Pancreas (tissue), 10 donors: ENCODE measurements at places on chromosomes 11 and 22.

DNA sequence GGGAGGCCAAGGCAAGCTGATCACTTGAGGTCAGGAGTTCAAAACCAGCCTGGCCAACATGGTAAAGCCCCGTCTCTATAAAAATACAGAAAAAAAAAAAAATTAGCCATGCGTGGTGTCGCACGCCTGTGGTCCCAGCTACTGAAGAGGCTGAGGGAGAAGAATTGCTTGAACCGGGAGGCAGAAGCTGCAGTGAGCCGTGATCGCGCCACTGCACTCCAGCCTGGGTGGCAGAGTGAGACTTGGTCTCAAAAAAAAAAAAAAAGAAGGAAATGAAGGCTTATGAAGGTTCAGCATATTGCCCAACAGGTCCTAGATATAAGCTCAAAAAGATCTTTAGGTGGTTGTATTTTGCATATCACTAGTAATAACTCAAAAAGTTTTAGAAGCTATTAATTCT, 10.2 kb downstream of the ATL3 start:
- no peak for DNase-seq

DNA sequence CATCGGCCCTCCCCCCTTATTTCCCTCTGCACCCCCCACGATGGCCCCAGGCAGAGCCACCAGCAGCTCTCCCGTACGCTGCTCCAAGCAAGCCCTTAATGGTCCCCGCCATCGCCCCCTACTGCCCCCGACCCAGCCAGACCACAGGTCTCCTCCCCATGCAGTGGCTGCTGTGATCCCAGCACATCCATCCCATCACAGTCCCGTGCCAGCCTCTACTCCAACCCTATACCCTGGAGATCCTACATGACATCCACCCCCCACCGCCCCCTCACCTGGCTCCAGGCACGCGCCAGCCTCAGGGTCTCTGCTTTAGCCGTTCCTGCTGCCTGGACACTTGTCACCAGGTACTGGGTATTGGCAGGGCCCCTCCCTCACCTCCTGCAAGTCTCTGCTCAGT, 85.8 kb upstream of the RTL6 start:
- DNase-seq = no peak

- no peak for DNase-seq
Measured at GRCh38 chr22:40418366-40419201, 48.2 kb downstream of the SGSM3 start.

DNA sequence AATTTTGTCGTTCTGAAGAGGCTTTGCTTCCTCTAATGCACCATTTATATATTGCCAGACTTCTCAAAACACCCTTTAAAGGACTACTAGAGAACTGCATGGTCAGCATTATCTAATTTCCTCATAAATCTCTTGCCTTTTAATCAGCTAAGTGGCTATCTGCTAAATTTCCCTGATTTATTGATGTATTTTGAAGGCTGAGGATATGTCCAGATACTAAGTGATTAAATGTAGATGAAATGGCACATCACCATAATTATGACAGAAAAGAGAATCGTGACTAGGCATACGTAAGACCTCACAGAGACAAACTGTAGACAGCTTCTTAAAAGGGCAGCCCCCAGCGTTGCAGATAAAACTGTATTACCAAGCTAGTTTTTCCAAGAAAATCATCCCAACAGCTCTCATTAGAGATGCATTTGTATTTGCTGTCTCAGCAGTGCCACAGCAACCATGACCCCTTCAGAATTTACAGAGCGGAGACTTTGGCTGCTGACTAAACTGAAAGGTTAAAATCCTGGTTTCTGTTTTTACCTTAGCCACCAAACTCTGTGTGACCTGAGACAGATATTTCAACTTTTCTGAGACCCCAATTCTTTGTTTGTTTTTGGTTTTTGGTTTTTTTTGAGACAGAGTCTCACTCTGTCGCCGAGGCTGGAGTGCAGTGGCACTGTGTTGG, 67.1 kb upstream of the SLN start:
- DNase-seq = no peak

DNA sequence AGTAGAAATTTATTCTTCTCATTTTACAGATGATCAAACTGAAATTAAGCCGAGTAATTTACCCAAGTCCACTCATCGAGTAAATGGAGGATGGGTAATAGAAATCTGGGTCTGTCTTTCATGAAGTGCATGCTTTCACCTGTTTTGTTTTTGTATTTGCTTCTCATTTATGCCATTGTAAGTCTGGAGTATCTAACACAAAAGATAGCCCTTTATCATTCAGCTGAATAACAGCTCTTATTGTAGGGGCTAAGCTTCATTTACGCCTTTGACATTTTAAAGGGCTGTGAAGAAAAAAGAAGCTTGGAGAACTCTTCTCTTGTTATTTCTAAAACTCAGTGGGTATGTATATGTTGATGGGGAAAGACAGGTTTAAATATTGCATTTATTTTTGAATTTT, 1196.2 kb upstream of the TENM4 start:
- no peak for DNase-seq

DNA sequence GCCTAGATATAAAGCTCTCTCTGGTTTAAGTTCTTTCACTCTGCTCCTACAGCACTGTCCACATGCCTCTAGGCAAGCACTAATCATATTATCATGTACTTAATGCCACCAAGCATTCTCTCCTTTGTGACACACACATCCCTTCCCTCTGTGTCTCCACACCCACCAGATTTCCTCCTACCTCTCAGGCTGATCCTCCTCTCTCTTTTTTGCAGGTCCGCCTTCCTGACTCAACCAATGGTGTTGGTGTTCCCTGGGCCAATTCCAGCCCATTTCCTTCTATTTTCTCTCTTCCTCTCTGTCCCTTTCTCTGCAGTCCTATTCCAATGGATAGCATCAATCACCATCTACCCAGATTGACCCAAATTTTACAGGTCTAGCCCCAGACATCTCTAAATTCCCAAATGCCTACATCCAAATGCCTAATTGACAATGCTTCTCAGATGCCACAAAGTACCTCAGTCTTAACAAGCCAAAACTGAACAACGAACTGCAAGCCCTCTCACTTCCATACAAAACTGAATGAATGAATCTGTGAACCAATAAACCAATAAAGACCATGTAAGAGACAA, 504 bp upstream of the ZNF215 start:
- DNase-seq = no peak
